CD8-positive, alpha-beta memory T cell (primary cell): ENCODE measurements at places on chromosomes 6 and 20. TPM values are rescaled to one million over a fixed set of nuclear protein-coding genes. Genes with fewer than 3 reads are reported as not detected.
A peak's percentile ranks its signal among the peaks of the same experiment; 100 is the strongest.

TMEM63B gene
- 20.3 TPM for total RNA-seq

DNA sequence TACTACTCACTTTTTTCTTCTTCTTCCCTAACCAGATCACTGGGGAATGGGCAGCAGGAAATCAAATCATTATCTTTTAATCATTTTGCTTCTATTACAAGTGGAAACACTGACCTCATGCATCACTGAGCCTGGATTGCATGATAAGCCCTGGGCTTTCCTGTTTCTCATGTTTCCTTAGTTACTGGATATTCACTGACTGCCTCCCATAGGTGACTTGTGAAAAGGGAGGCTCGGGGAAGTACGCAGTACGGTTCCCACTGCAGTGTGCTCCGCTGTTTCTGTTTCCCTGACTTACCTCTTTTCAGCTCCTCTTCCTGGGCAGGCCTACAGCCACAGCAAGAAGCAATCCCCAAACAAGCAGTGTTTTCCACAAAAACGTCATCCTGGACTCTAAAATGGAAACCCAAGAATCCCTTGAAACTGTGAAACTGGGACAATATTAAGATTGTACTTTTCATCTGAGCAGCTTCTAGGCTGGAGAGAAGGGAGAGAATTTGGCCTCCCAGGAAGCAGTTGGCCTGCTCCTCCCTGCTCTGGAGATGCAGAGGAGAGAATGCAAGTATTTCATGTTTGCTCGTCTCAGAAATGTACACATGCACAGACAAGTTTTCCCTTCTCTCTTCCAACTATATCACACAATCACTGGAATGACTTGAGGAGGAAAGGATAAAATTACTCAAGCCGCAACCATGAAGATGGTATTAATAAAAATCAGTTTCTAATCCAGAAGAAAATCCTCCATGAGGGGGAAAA is 13.1 kb downstream of the BTNL2 start:
- H3K4me3 ChIP-seq, result no peak overlapping the region
- H3K36me3 ChIP-seq, result no peaks in the 10 kb centered on the region
- H3K27me3 ChIP-seq, result no peaks in the 10 kb centered on the region
- no peak for DNase-seq
- no peaks in the 10 kb centered on the region for H3K4me1 ChIP-seq

RBM24 gene
- total RNA-seq, result not detected

DNA sequence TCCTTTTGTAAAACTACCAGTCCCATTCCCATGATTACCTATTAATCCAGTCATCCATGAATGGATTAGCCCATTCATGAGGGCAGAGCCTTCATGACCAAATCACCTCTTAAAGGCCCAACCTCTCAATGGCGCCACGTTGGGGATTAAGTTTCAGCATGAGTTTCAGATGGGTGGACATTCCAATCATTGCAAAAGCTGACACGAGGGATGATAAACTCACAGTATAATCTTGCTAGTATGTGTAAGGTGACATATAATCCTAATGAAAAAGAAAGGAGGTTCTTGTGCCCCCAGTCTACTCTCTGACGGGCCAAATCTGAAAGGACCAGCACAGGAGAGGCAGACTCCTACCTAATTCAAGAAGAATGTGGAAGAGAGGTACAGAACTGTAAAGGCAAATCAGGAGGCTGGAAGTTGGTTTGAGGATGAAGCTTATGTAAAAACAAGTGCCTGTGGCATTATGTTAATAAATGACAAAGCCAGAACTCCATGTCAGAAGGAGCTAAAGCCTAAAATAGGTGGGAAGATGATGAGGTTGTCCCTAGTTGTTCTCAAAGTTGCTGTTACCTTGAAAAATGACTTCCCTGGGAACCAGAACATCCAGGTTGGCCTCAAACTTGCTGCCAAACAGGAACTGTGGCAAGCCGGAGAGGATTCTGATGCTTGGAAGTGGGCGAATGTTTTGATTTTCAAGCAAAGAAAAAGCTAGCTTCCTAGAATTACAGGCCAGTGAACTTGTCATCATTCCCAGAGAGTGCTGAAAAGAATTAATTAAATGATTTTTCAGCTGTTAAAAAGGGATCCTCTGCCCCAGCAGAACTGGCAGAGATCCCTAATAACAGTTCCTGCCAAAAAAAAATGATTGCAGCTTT is 106.5 kb upstream of the TIAM2 start:
- no peak for DNase-seq
- H3K27ac ChIP-seq, result no peak overlapping the region
- H3K4me3 ChIP-seq, result no peak overlapping the region
- no peaks in the 10 kb centered on the region for H3K27me3 ChIP-seq

- H3K36me3 ChIP-seq, result no peaks in the 10 kb centered on the region
- no peaks in the 10 kb centered on the region for H3K27me3 ChIP-seq
- DNase-seq, result no peak
- H3K4me1 ChIP-seq, result no peaks in the 10 kb centered on the region
- no peak overlapping the region for H3K27ac ChIP-seq
Observed at GRCh38 chr20:14991023-14991422, 653.6 kb upstream of the FLRT3 start.

GRCh38 chr20:35314816-35315631 is 22.8 kb upstream of the FAM83C start:
- H3K4me3 ChIP-seq, result no peak overlapping the region
- no peaks in the 10 kb centered on the region for H3K36me3 ChIP-seq
- no peak for DNase-seq
- no peak overlapping the region for H3K27ac ChIP-seq

- DNase-seq, result no peak
- H3K36me3 ChIP-seq, result no peaks in the 10 kb centered on the region
- H3K27me3 ChIP-seq, result no peaks in the 10 kb centered on the region
- no peaks in the 10 kb centered on the region for H3K4me1 ChIP-seq
Observed at GRCh38 chr6:150719099-150719766, 119.5 kb downstream of the PLEKHG1 start.

DNA sequence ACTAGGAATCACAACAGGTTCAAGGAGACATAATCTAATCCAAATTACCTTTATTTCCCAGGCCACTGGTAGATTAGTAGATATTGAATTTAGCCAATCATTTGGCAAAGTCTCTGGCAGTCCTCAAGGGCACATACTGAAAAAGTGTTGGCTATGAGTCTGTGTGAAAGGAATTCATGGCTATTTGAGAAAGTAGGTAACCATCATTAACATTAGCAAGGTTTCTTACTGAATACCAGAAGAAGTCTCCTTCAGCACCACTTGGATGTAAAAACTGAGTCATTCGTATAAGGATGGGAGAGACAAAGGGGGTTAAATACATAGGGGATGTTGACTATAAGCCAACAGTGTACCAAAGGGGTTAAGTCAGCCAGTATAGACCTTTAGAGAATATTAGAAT is 36.7 kb downstream of the AGPAT4 start:
- no peak overlapping the region for H3K4me3 ChIP-seq
- H3K36me3 ChIP-seq, result no peaks in the 10 kb centered on the region
- no peaks in the 10 kb centered on the region for H3K27me3 ChIP-seq
- H3K4me1 ChIP-seq, result no peaks in the 10 kb centered on the region
- DNase-seq, result no peak

DNA sequence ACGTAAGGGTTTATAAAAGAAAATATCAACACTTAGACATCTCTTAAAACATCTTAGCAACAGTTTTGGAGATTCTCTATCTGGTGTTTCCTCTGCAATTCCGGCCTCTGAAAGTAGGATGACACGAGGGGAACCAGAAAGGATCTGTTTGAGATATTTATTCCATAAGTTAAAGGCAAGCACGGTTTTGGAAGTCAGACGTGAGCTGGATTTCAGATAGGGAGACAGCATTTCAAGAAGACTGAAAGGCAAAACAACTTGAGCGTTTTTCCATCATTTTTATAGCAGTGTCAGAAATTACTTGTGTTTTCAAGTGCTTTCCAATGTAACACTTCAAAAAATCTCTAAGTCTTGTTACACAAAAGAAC is 52.9 kb upstream of the BTN3A2 start:
- H3K27me3 ChIP-seq, result no peaks in the 10 kb centered on the region
- H3K4me3 ChIP-seq, result peak overlapping the region; percentile 89
- peaks cover 8% of the 10 kb centered on the region for H3K4me1 ChIP-seq
- H3K36me3 ChIP-seq, result no peaks in the 10 kb centered on the region
- peak overlapping the region; percentile 74 for H3K27ac ChIP-seq

BCAS1 gene
- total RNA-seq, result 0.15 TPM

- H3K4me1 ChIP-seq, result no peaks in the 10 kb centered on the region
- no peaks in the 10 kb centered on the region for H3K36me3 ChIP-seq
- DNase-seq, result no peak
- H3K4me3 ChIP-seq, result no peak overlapping the region
- H3K27ac ChIP-seq, result no peak overlapping the region
Observed at GRCh38 chr6:107510108-107510507, 20.2 kb downstream of the SOBP start.

DNA sequence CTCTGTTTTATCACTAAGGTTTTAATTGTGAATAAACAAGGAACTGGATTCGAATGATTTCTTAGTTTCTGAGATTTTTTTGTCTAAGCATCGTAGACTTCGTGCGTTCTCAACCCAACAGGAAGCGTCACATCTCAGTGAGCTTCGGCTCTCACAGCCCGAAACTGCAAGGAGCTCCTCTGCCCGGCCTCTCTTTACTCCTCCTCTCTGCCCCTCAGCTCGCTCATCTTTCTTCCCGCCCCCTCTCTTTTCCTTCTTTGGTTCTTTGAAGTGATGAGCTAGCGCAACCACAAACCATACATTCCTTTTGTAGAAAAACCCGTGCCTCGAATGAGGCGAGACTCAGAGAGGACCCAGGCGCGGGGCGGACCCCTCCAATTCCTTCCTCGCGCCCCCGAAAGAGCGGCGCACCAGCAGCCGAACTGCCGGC is 480 bp upstream of the NT5E start:
- peak overlapping the region; percentile 58 for H3K27ac ChIP-seq
- peak; percentile 69 for DNase-seq
- H3K36me3 ChIP-seq, result no peaks in the 10 kb centered on the region
- peaks cover 13% of the 10 kb centered on the region for H3K27me3 ChIP-seq

SLC52A3 gene
- total RNA-seq, result not detected

ARG1 gene
- total RNA-seq, result not detected

TSPO2 gene
- total RNA-seq, result not detected

PRPH2 gene
- total RNA-seq, result not detected

COL19A1 gene
- total RNA-seq, result 0.07 TPM

DNA sequence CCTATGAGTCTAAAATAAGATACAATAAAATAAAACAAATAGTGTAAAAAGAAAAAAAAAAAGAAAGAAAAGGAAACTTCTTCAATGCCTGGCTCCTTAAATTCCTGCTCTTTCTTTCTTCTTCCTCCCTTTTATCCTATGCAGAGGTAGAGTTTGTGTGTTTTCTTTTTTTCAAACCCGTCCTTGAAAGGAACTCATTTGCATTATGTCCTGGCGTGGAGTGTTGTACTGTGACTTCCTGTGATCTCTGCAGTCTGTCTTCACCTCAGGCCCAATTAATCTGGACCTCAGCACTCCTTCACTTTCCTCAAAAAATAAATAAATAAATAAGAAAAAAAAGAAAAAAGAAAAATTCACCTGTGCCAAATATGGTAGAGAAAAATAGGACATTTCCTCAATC is 541.9 kb upstream of the SPTLC3 start:
- no peaks in the 10 kb centered on the region for H3K27me3 ChIP-seq
- no peaks in the 10 kb centered on the region for H3K4me1 ChIP-seq
- no peak overlapping the region for H3K27ac ChIP-seq
- no peak for DNase-seq

- H3K27ac ChIP-seq, result no peak overlapping the region
- H3K4me3 ChIP-seq, result no peak overlapping the region
- no peak for DNase-seq
- no peaks in the 10 kb centered on the region for H3K36me3 ChIP-seq
- no peaks in the 10 kb centered on the region for H3K27me3 ChIP-seq
Observed at GRCh38 chr6:74287441-74287840, 591.4 kb downstream of the CD109 start.

TCP11 gene
- not detected for total RNA-seq

- peak; percentile 96 for DNase-seq
- no peaks in the 10 kb centered on the region for H3K27me3 ChIP-seq
- peak overlapping the region; percentile 91 for H3K4me3 ChIP-seq
- H3K27ac ChIP-seq, result peak overlapping the region; percentile 99
- no peaks in the 10 kb centered on the region for H3K36me3 ChIP-seq
Observed at GRCh38 chr6:15248451-15249370, 2.8 kb downstream of the JARID2 start.

GRCh38 chr20:11267131-11267761 is 593.4 kb upstream of the JAG1 start:
- H3K4me1 ChIP-seq, result no peaks in the 10 kb centered on the region
- no peak overlapping the region for H3K4me3 ChIP-seq
- DNase-seq, result no peak

BFSP1 gene
- total RNA-seq, result 0.26 TPM

GRCh38 chr6:74356391-74356790 is 660.4 kb downstream of the CD109 start:
- no peak overlapping the region for H3K4me3 ChIP-seq
- H3K27ac ChIP-seq, result no peak overlapping the region
- H3K4me1 ChIP-seq, result no peaks in the 10 kb centered on the region
- no peaks in the 10 kb centered on the region for H3K27me3 ChIP-seq
- DNase-seq, result no peak

DNA sequence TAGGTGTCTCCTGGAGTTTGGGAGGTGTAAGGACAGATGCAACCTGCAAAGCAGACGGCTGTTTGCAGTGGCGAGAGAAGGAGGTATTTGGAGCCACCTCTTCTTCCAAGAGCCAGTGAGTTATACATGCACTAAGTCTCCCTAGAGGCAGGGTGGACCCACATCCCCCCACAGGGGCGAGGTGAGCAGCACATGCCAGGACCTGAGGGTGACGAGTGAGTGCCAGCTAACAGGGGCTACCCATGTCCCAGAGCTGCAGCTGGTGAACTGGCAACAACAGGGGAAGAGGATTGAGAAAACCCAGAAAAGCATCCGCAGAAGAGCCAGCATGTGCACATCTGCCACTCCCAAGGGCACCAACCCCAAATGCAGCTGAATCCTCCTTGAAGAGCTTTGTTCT is 95.1 kb downstream of the CD83 start:
- H3K36me3 ChIP-seq, result no peaks in the 10 kb centered on the region
- DNase-seq, result no peak
- peaks cover 11% of the 10 kb centered on the region for H3K4me1 ChIP-seq

DNA sequence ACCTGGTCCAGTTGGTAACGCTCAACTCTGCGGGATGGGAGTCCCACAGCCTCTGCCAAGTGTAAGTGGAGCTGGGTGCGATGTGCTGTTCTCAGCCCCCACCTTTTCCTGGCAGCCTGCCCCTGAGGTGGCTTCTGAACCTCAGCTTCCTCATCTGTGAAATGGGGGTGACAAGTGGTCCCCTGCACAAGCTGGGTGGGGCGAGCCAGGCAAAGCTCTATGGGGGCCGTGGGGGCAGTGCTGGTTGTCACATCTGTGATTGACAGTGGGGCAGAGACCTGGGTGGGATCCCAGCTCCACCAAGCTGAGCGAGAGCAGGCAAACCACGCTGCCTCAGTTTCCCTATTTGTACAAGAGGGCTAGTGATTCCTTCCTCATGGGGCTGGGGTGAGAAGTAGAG is 162.6 kb downstream of the SYCP2 start:
- H3K4me1 ChIP-seq, result no peaks in the 10 kb centered on the region
- H3K27me3 ChIP-seq, result no peaks in the 10 kb centered on the region
- H3K36me3 ChIP-seq, result no peaks in the 10 kb centered on the region
- no peak overlapping the region for H3K4me3 ChIP-seq

- no peaks in the 10 kb centered on the region for H3K4me1 ChIP-seq
- no peak for DNase-seq
- no peak overlapping the region for H3K4me3 ChIP-seq
- H3K27me3 ChIP-seq, result no peaks in the 10 kb centered on the region
- H3K27ac ChIP-seq, result no peak overlapping the region
Observed at GRCh38 chr6:135673501-135674309, 176.2 kb upstream of the AHI1 start.

GRCh38 chr6:40395066-40395697 is 192.0 kb downstream of the LRFN2 start:
- no peaks in the 10 kb centered on the region for H3K27me3 ChIP-seq
- H3K4me1 ChIP-seq, result peaks cover 17% of the 10 kb centered on the region
- no peaks in the 10 kb centered on the region for H3K36me3 ChIP-seq
- no peak overlapping the region for H3K27ac ChIP-seq
- H3K4me3 ChIP-seq, result no peak overlapping the region

MOXD1 gene
- not detected for total RNA-seq
